ENCODE measurements at places on chromosomes 16 and 17.

DNA sequence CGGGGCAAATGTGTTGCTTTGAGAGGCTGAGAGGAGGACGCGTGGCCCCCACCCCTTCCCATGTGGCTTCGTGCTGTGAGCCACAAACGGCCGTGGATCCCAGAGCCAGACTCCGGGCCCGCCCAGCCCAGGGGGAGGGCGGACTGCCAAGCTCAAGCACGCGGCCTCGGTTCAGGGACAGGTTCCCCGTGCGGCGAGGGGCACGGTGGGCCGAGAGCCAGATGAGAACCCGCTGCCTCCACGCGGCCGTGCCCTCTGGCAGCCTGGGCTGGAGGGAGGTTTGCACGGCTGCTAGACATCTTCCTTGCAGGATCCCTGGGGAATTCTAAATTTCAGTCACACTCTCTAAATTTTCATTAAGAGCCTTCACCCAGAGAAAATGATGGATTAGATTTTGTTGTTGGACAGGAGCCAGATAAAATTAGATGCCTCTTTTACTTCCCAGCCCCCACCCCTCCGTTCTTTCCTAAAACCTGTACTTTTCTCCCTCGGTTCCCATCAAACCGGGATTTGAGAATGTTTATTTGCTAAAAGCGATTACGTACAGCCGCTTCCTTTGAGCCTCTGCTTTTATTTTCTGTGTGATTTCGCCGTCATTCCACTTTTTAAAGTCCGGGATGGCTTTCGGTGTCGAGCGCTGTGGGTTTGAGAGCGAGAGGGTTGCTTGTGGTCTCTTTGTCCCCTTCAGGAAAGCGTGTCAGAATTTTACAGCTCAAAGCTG lies 25.0 kb upstream of the GNG13 start:
- no peak for DNase-seq

- no peak for DNase-seq
Observed at GRCh38 chr16:4133897-4134372, 17.7 kb upstream of the ADCY9 start.

DNA sequence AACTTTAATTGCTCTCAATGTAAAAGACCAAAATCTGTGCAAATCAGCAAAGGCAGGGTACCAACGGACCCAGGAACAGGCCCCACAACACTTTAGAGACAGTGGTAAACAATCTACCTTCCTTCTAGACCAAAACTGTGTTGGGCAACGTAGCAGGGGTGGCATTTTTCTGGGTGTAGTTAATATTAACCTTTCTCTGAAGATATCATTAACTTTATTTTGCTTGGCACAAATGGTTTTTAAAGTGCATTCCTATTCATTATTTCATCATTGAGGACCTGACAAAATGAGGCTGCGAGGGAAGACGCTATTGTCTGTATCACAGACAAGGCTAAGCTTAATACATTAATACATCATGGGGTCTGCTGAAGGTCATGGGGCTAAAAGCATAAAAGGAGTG lies 37.9 kb upstream of the TRAP1 start:
- no peak for DNase-seq

DNA sequence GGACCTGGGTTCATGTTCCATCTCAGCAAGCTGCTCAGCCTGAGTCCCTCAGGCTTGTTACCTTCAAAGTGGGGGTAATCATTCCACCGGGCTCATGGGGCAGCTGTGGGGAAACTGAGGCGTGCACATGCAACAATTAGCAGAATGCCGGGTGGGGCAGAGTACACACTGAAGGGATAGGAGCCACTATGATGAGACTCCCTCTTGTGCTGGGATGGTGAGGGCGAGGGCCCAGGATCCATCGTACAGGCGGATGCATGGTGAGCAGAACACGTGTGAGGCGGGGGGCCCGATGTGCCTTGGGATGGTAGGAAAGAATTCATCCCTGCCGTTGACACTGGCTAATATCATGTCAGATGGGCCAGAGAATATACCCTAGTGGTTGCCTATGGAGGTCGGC lies 25.5 kb upstream of the MAP3K14 start:
- no peak for DNase-seq

DNA sequence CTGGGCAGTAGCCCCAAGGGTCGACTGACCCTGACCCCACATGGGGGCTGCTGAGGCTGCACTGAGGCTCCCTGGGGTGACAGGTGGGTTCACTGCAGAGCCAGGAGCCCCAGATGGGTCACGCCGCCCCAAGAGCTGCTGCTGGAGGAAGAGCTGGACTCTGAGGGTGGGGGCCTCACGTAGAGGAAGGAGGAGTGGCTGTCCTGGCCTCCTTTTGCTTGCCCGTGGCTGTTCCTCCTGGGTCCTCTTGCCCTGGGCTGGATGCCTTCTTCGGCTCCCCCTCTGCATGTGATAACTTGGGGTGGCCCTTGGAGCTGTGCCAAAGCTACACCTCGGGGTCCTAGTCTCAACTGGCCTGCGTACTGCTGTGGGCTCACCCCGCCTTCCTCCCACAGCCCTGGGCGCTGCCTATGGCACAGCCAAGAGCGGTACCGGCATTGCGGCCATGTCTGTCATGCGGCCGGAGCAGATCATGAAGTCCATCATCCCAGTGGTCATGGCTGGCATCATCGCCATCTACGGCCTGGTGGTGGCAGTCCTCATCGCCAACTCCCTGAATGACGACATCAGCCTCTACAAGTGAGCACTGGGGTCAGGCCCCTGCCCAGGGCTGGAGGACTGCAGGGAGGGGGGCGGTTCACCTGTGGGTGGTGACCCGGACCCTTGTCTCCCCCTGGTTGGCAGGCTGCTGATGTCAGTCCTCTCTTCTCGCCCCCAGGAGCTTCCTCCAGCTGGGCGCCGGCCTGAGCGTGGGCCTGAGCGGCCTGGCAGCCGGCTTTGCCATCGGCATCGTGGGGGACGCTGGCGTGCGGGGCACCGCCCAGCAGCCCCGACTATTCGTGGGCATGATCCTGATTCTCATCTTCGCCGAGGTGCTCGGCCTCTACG lies 1.1 kb upstream of the AMDHD2 start:
- no peak for DNase-seq

DNA sequence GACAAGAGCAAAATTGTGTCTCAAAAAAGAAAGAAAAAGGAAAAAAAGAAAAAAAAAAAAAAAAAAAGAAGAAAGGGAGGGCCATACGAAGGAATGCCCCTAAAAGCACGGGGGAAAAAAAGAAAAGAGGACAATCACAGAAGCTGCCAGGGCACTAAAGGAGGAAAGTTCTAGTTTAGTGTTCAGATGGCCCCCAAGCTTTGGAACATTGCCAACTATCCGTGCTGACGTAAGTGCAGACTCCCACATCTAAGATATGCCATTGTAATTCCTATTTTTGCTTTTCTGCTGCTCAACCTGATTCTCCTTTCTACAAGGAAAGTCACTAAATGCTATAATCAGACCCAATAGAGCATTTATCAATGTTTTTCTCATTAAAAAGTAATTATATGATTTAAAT lies 842.1 kb downstream of the KCNJ2 start:
- DNase-seq, result no peak

- DNase-seq, result no peak
Observed at GRCh38 chr16:55502801-55503366, 6.0 kb upstream of the LPCAT2 start.

DNA sequence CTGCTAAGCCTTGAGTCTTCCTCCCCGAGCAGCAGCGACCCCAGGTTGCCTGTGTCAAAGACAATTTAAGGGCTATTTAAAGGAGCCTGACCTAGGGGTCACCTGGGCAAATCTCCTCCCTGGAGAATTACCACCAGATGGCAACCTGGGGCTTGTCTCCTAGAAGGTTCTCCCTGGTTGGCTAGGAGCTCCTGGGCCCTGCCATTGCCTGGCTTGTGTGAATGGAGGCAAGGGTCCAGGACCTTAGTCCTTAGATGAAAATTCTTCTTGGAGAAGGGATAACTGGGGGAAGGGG lies 51.3 kb upstream of the TAC4 start:
- DNase-seq, result no peak

GRCh38 chr16:3787924-3788661 lies 70.8 kb upstream of the TRAP1 start:
- no peak for DNase-seq

DNA sequence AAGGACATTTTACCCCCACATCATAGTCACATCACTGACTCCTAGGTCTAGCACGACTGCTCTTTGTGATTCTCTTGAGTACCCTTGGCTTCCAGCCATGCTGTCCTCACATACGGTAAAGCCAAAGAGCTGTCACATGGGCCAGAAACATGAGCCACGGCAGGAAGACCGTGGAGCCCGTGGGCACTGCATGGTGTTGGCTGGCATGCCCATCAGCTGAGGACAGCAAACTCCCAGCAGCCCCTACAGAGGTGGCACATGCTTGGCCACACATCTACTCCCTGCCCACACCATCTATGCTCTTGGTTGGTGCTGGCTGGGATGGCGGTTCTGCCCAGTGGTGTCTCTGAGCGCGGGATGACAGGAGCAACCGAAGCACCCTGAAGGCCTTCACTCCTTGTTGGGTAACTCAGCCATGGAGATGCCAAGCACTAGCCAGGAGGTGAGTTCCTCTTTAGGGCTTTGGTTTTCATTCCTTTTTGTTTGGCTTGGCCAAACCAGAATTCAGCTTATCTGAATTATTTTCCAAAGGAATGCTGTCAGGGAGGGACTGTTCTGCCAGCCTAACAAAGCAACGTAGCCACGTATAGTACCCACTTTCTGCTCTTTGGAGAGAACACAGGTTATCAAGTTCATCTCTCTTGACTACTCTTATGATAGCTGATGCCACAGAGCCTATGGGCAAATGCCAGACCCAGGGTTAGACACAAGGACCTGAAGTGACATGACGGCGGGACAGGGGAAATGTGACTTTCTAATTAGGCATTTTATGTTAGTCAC lies 10.0 kb downstream of the TNFAIP1 start:
- no peak for DNase-seq

GRCh38 chr17:28045304-28045703 lies 2.8 kb downstream of the NLK start:
- DNase-seq, result no peak

- DNase-seq, result no peak
Observed at GRCh38 chr16:49932946-49933345, 77.0 kb upstream of the ZNF423 start.

GRCh38 chr17:17075125-17075781 lies 33.0 kb downstream of the MPRIP start:
- no peak for DNase-seq

- DNase-seq, result no peak
Observed at GRCh38 chr17:79414793-79415211, 196.0 kb downstream of the RBFOX3 start.

DNA sequence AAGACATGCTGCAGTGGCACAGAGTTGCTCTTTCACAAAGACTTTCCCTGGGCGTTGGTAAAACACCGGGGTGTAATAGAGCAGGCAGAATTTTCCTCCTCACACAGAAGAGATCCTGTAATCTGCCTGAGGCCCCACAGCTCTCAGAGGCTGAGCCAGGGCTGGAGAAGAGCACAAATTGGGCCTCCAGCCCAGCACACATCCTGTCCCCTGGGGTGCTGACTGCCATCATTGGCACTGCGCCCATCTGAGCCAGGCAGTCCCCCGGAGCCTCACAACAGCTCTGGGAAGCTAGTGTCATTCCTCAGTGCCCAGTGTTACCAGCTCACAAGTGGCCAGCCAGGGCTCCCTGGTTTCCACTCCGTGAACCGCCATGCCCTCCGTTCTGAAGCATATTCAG lies 119.4 kb downstream of the SOCS1 start:
- no peak for DNase-seq

- no peak for DNase-seq
Observed at GRCh38 chr17:302300-302698, 50.3 kb downstream of the RPH3AL start.

Measured in stimulated activated CD4-positive, alpha-beta T cell treated with anti-CD3 and anti-CD28 coated beads, TNF-alpha, amount 100 ng/mL, for 24 hours (primary cell).